ENCODE measurements at places on chromosomes 3 and 15.

GRCh38 chr3:60912876-60913275, 338.4 kb downstream of the FHIT start:
- no peak for DNase-seq

DNA sequence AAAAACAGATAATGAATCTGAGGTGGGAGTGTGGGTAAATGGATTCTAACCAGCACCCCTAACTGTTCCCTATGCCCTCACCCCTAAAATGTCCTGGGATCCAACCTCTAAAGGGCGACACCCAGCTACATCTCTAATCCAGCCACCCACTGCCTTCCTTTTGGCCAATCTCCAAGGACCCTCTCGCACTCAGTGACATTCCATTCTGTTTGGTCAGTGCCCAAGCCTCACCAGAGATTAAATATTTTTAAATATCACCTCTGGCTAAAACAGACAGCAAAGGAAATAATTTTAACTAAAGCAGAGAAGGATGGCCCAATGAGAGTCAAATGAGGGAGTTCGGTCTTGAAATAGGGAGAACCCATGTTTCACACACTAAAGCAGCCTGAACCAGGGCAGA, 19.9 kb upstream of the SCN10A start:
- no peak for DNase-seq

- DNase-seq, result no peak
Observed at GRCh38 chr3:56547486-56547885, 9.5 kb upstream of the CCDC66 start.

- no peak for DNase-seq
Observed at GRCh38 chr3:12512534-12513118, 28.3 kb downstream of the TSEN2 start.

GRCh38 chr3:169748670-169749069, 16.2 kb downstream of the TERC start:
- DNase-seq, result peak; percentile 51

GRCh38 chr3:25817107-25817506, 27.2 kb downstream of the OXSM start:
- DNase-seq, result peak; percentile 48

DNA sequence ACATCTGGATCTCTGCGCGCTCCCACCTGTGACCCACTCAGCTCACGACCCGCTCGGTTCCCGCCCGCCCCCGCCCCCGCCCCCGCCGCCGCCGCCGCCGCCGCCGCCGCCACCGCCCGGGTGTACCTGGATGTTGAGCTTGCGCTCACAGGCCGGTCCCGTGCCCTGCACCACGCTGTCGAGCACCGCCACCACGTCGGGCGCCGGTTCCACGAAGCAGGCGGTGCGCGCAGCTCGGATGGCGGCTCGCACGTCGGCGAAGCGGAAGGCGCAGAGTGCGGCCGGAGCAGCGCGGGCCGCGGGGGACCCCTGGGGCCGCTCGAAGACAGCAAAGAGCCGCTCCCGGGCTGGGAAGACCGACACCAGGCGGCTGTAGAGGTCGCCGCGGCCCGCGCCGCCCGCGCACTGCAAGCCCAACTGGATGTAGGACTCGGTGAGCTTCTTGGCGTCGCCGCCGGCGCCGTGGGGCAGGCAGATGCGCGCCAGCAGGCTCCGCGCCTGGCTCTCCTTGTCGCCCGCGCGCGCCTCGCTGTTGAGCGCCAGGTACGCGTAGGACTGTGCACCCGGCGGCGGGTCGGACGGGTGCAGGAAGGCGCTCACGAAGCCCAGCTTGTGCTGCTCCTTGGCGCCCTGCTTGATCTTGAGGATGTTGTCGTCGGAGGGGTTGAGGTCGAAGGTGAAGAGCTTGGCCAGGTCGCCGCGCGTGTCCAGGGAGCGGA, 1.1 kb downstream of the PLXND1 start:
- peak; percentile 26 for DNase-seq

DNA sequence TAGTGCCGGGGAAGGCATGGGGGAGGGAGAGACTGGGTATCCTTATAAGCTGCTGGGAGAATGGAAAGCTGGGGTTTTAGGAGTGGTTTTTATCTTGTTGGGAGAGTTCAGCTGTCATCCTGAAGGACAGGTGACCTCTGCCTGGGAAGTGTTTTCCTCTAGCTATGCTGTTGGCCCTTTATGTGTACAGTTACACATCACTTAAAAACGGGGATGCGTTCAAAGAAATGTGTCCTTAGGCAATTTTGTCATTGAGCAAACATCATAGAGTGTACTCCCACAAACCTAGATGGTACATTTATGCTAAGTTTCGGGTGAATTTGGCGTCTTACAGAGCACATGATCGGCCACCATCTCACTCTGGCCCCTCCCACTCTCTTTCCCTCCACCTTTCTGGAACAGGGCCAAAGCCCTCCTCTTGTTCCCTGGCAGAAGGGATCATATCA, 164.3 kb upstream of the NUDT16 start:
- DNase-seq, result no peak

GRCh38 chr3:156761713-156762451, 64.3 kb upstream of the LEKR1 start:
- no peak for DNase-seq

- no peak for DNase-seq
Observed at GRCh38 chr15:58081456-58081855, 15.9 kb upstream of the ALDH1A2 start.

DNA sequence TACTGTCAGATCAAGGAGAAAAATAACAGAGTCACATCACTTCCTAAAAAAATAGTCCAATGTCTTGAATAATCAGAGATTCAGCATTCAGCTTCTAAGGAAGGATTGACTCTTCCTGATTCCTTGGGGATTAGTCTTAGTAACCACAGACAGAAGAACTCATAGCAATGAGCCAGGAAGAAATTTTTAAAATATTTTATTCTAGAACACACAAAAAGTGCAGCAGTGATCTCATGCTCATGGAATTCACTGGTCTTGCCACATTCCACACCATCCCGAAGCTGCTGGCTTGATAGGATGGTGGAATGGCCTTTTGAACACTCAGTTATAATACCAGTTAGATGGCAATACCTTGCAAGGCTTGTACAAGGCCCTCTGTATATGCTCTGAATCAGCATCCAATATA, 43.0 kb upstream of the ABI3BP start:
- no peak for DNase-seq

DNA sequence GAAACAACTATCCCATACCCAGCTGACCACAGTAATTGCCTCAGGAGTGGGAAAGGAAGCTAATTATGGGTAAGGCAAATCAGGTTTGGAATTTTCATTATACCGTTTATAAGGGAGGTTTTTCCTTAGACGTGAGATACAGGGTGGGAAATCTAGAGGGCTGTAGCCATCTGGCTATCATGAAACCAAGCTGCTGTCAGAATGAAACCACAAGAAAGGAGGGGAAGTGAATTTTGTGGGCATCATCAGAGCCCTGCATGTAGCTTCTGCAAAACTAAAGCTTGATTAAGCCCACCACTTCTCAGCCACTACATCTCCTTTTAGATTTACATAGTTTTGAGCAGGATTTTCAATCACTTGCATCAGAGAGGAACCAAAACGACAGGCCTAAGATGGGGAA, 893.5 kb downstream of the TUSC7 start:
- DNase-seq, result no peak

GRCh38 chr15:71250936-71251583, 135.8 kb downstream of the THSD4 start:
- DNase-seq, result no peak

GRCh38 chr15:96583671-96584070, 253.2 kb downstream of the NR2F2 start:
- no peak for DNase-seq

GRCh38 chr3:171000281-171000680, 26.2 kb downstream of the SLC2A2 start:
- DNase-seq, result no peak

GRCh38 chr3:56595975-56596840, 39.2 kb downstream of the CCDC66 start:
- DNase-seq, result no peak

GRCh38 chr3:107641572-107642307, 119.0 kb downstream of the BBX start:
- no peak for DNase-seq

GRCh38 chr15:80811781-80812315, 32.7 kb downstream of the CEMIP start:
- no peak for DNase-seq

GRCh38 chr3:158808697-158809096, 6.8 kb downstream of the MFSD1 start:
- DNase-seq, result peak; percentile 56

DNA sequence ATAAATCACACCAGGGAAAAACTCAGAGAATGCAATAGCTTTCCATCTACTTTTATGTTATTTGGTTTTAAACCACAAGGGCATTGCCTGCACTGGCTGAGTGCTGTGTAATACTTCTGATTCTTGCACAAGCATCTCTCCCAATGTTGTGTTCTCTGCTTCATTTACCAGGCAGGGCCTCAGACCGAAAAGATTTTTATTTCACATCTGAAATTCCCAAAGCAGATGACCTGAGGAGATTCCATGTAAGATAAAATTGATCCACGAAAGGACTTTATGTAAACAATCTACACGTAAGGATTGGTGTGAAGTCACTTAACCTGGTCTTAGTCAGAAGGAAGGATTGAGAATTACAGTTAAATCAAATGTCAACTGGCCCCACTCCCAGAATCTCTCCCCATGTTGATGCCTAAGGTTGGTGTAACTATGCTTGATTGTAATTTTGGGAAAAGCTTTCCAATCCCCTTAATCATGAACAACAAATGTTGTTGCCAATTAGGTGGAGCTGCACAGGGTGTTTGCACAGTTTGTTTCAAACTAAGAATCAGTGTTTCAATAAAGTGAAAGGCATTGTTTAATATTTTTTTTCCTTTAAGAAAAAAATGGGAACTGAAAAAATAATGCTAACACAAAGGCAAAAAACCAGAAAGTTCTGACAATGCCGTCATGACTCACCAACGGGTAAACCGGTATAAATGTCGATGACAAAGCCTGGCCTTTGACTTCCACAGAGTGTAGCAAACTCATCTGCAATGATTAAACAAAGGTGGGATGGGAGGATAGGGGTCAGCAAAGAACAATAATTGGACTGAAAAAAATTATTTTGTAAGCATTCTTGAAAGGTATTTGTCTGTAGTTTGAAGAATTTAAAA, 128.6 kb downstream of the DUT start:
- DNase-seq, result no peak

DNA sequence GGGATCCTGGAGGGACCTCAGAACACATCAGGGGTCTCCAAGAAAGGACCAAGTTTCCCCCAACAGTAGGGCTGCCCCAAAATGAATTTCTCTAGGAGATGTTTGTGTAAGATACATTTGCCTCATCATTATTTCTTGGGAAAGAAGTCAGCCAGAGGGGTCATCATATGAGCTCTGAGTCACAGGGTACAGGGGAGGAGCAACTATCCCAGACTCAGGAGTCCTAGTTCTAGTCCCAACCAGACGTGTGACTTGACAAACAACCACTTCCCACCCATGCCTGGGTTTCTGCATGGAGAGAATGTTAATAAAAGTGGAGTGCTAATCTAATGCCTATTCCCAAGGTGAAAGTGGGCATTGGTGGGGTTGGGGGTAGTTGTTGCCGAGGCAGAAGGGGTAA, 144.1 kb downstream of the ALDH1A2 start:
- DNase-seq, result no peak

GRCh38 chr3:79960594-79960993, 192.8 kb upstream of the ROBO1 start:
- no peak for DNase-seq

GRCh38 chr3:129060276-129061022, at the start of gene GP9:
Gene GP9 (plus strand): TSS chr3:129060779. CDS start chr3:129061740, 961 bp downstream.
- DNase-seq, result no peak

DNA sequence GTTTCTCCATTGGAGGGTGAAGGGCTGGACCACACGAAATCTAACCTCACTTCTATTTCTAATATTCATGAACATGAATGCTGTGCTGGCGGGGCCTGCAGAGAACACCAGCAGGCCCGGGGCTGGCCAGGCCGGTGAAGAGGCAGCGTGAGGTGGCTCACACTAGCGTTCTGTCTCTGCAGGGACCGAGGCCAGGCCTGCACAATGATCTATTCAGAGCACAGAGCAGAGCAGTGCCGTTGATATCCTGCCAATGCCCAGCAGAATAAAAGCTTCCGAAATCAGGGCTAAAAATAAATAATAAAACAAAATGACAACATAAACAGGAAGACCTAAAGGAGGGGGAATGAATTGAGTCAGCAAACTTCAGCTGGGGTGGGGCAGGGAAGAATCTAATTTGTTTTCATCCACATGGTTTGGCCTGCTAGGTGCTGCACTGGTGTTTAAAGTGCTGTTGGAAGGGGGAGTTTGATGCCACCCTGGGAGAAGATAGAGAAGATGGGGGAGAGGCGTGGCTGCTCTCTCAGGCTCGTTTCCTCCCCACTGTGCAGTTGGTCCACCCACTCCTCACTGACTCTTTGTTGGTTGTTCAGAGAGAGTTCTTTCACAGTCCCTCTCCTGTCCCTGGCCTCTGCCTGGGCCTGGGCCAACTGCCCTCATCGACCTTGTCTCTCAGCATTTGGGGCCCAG, 837.1 kb downstream of the AGBL1 start:
- no peak for DNase-seq

DNA sequence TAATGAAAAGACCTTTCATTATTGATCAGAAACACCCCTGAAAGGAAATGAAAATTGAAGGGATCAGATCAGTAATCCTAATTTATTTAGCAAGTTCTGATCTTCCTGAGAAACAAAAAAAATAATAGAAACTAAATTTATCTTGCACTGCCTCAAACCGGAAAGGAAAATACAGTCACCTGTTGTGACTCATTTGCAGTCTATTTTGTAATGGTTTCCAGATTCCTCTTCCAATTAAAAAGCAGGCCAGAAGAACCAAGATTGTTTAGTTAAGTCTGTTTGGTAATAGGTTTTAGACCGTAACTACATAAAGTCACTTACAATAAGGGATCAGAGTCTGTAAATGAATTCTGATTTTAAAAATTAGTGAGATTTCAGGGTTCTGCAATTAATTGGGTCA, 49.7 kb upstream of the ATOSA start:
- DNase-seq, result no peak

DNA sequence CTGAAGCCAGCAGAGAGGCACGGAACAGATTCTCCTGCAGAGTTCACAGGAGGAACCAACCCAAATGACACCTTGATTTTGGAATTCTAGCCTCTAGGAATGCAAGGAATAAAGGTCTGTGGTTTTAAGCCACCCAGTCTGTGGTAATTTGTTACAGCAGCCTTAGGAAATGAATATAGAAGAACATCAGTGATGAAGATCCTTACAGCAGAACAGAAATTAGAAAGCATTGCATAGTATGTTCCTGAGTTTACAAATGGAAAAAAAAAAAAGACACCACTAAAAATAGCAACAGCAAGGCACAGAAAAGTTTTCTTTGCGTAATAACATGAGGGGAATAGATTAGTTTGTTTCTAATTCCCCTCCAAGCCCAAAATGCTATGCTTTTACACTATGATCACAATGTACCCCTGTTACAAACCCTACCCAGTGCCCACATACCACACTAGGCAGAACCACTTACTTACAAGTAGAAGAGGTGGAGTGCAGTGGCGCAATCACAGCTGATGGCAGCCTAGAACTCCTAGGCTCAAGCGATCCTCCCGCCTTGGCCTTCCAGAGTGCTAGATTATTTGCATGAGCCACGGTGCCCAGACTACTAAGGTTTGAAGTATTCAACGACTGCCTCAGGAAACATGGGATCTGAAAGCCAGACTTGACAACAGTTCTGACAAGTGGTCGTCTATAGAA, 84.3 kb downstream of the SHQ1 start:
- DNase-seq, result no peak

- DNase-seq, result no peak
Observed at GRCh38 chr3:53845881-53846133, 412 bp downstream of the CHDH start.

- no peak for DNase-seq
Observed at GRCh38 chr3:182323898-182324297, 469.4 kb upstream of the ATP11B start.

GRCh38 chr3:128487538-128487812, 5.5 kb downstream of the GATA2 start:
- DNase-seq, result no peak

Measured in activated CD4-positive, alpha-beta T cell treated with anti-CD3 and anti-CD28 coated beads, Interleukin-10, Interleukin-2, amounts not matched to agents 100 ng/mL and 50 ng/mL, durations not matched to agents 16 hours and 8 hours (primary cell).